ENCODE measurements at places on chromosomes 11 and 22.
A peak's percentile ranks its signal among the peaks of the same experiment; 100 is the strongest.

DNA sequence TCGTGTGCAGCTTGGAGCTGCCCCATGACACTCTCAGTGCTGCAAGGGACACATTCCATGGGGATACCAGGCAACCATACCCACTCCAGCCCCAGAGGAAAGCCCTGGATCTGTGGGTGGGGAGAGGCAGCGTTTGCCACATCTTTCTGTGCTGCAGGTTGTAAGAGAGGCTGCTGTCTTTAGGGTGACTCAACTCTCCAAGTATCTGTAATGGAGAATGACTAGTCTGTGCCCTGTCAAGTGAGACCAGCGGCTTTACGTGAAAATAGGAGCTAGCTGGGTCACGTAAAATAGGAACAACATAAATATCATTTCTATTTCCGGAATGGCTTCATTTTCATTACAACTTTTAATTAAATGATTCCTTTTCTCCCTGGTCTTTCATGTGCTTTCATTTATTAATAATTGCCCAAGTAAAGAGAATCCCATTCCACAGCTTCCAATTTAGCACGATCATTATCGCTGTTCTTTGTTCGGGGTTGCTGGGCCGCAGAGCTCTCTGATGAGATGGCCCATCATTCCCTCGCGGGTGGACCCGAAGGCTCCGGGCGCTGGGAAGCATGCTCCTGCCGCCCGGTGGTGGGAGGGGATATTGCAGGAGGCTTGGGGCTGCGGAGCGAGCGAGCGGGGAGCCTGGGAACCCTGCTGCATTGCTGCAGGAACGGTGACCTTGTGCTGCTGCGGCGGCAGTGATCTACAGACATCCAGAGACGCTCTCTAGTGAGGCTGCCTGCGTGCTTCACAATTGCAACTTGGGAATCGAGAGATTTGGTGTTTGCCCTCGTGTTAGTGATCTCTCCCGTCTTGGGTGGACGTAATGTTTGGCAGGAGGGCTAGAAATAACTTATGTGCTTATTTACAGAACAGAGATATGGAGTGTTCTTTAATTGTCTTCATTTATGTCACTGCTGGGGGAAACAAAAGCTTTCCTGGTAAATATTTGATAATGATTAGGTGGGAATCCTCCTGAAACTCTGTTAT is 10.6 kb downstream of the SLC6A5 start:
- peak; percentile 44 for DNase-seq

- DNase-seq, result no peak
Measured at GRCh38 chr22:42719656-42720262, 911 bp downstream of the A4GALT start.

- DNase-seq, result no peak
Measured at GRCh38 chr11:121555121-121555520, 102.4 kb upstream of the SORL1-AS1 start.

DNA sequence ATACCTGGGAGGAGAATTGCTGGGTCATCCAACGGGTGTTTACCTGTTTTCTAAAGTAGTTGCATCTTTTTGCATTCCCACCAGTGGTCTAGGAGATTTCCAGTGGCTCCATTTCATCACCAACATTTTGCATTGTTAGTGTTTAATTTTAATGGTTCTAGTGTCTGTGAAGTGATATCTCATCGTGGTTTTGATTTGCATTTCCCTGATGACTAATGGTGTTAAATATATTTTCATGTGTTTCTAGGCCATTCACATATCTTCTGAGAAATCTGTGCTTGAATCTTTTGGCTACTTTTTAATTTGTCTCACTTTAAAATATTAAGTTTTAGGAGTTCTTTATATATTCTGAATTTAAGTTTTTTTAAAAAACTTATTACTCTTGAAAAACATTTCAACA is 439.6 kb downstream of the TMEM135 start:
- DNase-seq, result no peak

GRCh38 chr11:71461696-71462095 is 8.7 kb downstream of the NADSYN1 start:
- DNase-seq, result no peak

- DNase-seq, result no peak
Measured at GRCh38 chr11:130651066-130651855, 202.8 kb downstream of the ADAMTS15 start.

GRCh38 chr22:29840498-29840897 is 2.4 kb upstream of the ASCC2 start:
- peak; percentile 52 for DNase-seq

DNA sequence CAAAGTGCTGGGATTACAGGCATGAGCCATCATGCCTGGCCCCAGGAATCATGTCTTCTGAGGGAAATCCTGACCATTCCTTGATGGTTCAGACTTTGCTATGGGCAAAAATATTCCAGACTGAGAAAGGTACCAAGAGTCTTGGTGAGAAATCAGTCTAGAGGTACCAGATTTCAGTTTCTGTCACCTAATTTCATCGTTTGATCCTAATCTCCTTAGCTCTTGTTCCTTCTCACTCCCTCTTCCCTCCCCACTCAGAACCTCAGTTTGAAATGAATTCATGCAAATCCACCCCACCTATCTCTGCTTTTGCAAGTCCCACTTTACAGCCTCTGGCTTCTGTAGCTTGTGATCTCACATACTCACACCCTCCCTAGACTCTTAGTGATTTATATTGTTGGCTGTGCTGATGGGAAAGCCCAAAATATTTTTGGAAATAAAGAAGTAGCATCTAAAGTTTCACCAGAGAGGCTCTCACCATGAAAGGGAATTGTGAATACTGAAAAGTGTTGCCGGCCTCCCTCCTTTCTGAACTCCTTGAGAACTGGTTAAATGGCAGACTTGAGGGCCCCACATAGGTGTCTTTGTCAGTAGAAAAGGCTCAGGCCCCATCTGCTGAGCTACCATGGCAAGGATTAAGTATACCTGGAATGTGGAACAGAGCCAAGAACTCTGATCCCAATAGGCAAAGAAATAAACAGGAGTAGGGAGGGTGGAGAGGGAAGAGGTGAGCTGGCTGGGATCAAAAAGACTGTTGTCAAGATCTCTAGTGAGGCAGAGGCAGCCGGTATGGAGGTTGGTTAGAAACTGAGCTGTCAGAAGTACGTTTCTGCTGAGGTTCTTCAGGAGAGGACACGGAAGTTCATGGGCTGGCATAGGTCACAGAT is 190.5 kb upstream of the MTMR2 start:
- DNase-seq, result no peak

DNA sequence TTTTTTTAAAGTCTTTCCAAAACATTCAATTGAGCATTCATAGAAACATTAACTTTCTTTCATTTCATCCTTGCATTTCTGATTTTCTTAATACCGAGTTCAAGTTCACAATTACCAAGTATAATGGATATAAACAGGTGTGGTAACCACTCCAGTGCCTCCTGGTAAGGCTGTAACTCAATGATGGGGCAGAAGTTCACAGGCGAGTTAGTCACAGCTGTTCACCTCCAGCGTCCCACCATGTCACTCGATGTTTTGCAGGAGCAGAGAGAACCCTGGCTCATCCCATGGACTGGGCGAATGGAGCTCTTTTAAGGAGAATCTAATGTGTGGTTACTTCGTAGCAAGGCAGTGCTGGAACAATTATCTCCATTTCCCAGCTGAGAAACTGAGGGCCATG is 94.4 kb upstream of the ALX4 start:
- no peak for DNase-seq

DNA sequence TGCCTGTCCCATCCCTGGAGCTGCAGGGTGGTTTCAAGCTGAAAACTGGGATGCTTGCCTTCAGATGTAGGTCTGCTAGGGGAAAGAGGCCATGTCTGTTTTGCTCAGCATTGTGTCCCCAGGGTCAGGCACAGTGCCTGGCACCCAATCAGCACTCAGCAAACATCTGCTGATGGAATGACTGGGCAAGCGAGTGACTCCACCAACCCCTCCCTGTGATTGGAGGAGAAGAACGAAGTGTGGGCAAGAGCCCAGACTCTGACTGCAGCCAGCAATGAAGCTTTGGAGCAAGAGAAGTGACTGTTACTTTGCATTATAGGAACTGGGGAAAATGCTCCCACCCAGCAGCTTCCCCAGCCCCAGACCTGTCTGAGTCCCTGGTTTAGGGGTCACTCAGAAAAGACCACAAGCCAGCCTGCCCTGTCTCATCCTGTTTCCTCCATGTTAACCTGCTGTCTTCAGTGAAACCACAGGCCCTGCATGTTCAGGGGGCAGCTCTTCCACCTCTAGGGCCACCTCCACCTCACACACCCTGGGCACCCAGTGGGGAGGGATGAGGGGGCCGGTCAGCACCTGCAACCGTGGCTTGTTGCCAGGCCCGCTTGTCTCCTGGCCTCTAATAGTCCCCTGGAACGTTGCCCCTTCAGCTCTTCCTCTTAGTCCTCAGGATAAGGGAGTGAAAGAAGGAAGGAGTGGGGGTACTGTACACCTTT is 147.4 kb downstream of the TRIM29 start:
- no peak for DNase-seq

GRCh38 chr11:77074626-77075221 is 8.0 kb downstream of the CAPN5 start:
- no peak for DNase-seq
